ENCODE measurements at places on chromosomes 2 and 18. TPM values are rescaled to one million over a fixed set of nuclear protein-coding genes. Genes with fewer than 3 reads are reported as not detected.

The SOX11 gene
- not detected for total RNA-seq

The RGPD8 gene
- 7.0 TPM for total RNA-seq

The FOXI3 gene
- total RNA-seq, result not detected

The POTEJ gene
- total RNA-seq, result not detected

The TSPYL6 gene
- total RNA-seq, result not detected
